Kidney capillary endothelial cell (primary cell): ENCODE measurements at places on chromosomes 11 and 22.
A peak's percentile ranks its signal among the peaks of the same experiment; 100 is the strongest.

DNA sequence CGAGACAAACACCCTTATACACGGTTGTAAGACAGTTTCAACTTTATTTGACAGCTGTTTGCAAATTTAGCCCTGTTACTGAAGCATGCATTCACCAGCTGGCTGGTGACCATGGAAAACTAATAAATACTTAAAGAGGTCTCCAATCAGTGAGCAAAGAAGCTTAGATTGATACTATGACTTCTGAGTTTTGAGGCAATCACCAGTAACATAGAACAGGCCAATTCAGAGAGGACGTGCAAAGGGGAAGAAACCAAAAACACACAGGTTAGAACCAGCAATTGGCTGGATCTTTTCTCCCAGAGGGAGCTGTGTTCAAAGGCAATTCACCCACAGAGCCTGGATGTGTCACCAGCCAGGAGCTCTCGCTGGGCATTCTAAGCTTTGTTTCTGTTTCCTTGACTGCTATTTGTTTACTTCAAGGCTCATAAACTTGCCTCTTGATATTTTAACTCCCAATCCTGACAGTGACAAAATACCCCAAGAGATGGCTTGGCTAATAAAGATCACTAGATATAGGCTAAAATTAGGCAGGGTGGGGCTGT is 113.6 kb upstream of the MTMR2 start:
- no peak for DNase-seq

GRCh38 chr11:104898685-104899013 is 389 bp upstream of the CASP12 start:
- DNase-seq, result no peak

- DNase-seq, result no peak
Observed at GRCh38 chr11:113177671-113178070, 136.7 kb upstream of the TTC12 start.

GRCh38 chr11:132977241-132977640 is 555.1 kb downstream of the OPCML start:
- DNase-seq, result no peak

DNA sequence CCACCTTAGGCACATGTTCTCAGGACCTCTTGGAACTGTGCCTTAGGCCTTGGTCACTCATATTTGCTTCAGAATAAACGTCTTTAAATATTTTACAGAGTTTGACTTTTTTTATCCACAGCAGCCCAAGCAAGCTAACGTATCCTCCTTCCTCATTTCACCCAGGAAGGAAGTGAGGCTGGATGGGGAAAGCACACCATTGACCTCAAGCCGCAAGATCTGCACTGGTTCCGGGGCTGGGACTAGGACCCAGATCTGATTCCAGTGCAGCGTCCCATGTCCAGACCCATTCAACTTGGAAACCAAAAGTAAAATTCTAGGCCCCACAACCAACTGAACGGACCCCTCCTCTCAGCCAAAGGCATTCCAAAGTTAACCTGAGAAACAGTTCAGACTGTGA is 2.4 kb upstream of the LGALS12 start:
- no peak for DNase-seq

- peak; percentile 25 for DNase-seq
Observed at GRCh38 chr22:30017375-30018223, 62.7 kb upstream of the HORMAD2 start.

DNA sequence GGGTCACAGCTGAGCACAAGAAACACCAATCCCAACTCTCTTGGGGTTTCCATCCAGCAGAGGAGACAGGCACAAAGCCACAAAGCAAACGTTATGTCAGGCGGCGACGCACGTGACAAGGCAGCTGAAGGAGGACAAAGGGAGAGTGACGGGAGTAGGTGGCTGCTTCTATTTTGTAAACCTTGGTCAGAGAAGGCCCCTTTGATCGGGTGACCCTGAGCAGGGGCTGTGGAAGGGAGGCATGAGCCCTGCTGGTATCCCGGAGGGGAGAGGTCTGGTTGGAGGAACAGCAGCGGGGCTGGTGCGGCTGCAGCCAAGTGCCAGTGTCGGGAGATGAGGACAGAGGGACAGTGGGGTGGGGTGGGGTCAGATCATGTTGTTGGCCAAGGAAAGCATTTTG is 17.3 kb upstream of the RFPL3 start:
- DNase-seq, result no peak

GRCh38 chr22:24413271-24413670 is 14.1 kb upstream of the ADORA2A start:
- no peak for DNase-seq

DNA sequence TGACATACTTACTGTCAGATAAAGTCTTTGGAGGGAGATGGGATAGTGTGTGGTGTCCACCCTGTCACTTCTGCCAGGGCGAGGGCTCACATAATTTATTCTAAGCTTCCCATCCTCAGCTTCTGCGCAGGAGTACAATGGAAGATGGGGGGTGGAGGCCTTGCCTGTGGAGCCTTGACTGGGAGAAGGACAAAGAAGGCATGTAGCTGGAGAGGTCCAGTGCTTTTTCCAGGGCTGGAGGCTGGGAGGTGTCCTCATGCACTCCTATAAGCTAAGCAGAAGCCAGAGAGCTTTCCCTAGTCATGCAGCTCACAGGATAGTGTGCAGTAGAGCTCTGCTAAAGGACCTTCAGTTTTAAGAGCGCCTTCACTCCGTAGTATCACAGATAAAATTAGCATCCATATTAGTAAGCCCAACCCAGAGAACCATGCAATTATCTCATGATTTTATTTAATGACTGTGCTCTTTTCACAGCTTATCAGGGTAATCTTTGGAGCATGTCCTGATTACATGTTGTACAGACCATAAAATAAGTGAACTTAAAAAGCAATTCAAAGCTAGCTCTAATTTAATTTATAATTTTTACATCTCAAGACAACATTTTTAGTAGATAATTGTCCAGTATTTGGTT is 148.3 kb downstream of the TEAD1 start:
- DNase-seq, result no peak

DNA sequence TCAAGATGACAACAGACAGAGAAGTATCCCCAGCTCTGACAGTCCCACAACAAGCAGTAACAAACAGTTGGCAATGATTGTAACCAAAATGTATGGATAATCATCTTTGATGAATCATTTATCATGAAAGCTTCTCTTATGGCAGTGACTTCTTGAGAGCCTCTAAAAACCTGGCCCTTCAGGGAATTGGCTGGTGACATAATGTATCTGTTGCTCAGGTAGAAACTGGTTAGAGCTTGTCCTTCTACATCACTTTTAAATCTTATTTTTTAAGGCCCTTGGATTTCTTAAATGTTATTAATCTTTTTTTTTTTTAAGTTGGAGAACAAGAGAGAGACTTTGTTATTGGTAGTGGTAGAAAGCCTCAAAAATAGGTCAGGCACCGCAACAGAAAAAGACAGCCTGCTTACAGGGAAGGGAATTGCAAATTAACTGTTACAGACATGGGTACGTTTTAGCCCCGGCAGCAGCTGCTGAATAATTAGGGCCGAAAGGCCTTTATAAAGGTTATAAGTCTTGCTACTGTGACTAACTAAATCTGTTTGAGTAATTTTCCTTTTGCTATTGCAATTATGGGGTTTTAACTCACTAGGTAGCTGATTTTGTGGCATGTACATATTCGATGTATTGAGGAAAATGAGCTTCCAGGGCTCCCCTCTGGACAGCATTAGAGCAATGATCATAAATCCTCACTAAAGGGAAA is 207.7 kb upstream of the LRRC4C start:
- DNase-seq, result no peak

DNA sequence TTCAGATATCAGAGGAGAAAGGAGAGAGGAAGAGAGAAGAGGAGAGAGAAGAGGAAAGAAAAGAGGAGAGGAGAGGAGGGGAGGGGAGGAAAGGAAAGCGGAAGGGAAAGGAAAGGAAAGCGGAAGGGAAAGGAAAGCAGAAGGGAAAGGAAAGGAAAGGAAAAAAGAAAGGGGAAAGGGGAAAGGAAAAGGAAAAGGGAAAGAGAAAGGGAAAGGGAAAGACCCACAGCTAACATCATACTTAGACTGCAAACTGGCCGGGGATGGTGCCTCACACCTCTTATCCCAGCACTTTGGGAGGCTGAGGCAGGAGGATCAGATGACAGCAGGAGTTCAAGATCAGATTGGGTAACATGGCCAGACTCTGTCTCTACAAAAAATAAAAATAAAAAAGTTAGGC is 11.4 kb downstream of the CHEK2 start:
- no peak for DNase-seq

DNA sequence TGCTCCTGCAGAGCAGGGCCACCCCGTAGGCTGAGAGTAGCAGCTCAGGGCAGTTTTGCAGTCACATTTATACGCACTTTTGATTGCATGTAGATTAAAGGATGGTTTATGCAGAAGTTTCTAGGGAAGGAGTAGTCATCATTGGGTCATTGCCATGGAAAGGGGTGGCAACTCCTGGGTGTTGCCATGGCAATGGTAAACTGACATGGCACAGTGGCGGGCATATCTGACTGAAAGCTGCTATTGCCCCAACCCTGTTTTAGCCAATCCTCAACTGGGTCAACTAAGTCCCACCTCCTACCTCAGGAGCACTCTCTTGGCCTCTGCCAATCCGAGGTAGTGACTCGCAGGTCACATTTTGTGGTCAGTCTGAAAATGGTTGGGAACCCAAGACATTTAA is 2.4 kb upstream of the ARSA start:
- DNase-seq, result no peak

- DNase-seq, result no peak
Observed at GRCh38 chr11:95625164-95625900, 164.2 kb downstream of the FAM76B start.

GRCh38 chr11:48182860-48183526 is 33.6 kb upstream of the OR4B1 start:
- DNase-seq, result no peak

DNA sequence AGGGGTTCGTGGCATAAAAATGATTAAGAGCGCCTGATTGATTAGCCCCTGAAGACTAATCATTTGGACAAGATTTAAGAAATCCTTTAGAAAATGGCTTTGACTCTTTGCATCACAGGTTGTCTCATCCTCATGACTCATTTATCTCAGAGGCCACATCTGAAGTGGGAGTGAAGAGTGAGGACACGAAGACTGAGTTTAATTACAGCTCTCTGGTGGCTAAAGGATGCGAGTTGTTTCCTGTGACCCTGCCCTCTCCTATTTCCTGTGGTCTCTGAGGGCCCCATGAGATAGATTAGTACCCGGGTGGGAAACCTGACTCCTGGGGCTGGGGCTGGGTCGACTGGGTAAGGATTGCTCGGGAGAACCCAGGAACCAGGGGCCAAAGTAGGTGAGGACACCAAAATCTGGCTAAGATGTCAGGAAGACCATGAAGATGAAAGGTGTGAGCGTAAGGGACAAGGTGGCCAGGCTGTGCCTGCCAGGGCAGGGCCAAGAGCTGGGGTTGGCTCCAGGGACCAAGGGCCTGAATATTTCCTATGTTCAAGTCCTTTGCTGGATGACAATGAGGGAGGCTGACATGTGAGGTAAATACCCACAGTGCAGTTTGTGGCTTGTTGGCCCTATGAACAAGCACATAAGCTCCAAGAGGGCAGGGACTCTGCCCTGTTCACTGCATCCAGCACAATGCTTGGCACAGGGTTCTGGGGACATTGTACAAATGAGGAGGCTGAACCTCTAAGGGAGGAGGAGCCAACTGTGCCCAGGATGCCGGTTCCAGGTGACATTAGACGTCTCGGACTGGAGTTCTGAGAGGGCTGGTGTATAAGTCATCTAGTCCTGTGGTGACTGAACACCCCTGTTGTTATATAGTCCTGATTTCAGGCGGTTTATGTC is 3.6 kb downstream of the OTOG start:
- DNase-seq, result no peak

- DNase-seq, result no peak
Observed at GRCh38 chr22:43879901-43880540, 11.8 kb downstream of the PNPLA5 start.

- DNase-seq, result no peak
Observed at GRCh38 chr22:19442166-19442565, 5.3 kb downstream of the C22orf39 start.

DNA sequence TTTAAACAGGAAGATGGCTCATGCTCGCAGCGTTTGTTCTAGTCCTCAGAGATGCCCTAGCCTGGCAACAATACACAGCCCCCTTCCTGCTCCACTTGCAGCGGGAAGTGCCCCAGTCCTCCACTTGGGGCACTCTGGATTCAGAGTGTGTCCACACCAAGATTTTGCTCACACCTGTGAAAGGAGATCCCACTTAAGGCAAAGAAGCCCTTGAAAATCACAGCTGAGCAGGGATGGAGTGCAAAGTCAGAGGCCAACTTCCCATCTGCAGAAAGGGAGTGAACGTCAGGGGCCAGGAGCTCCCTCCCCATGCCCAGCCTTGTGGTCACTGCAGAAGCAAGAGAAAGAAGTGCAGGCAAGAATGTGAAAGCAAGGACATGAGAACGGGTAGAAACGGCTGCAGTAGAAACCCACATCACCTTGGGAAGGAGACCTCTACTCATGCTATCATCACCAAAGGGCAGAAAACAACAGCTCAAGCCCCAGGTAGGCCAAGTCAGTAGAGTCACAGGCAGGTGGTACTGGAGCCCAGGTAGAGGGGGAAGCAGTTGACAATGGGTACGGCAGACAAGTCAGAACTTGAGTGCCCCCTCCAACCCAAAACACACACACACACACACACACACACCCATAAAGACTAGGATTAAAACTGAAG is 157.4 kb downstream of the BUD13 start:
- DNase-seq, result no peak
